ENCODE measurements at places on chromosomes 4 and X. TPM values are rescaled to one million over a fixed set of nuclear protein-coding genes. Genes with fewer than 3 reads are reported as not detected.
A peak's percentile ranks its signal among the peaks of the same experiment; 100 is the strongest.

GRCh38 chr4:110480746-110481271, 4.9 kb downstream of the ENPEP start:
- no peak for DNase-seq

GRCh38 chrX:47877327-47877726, 40.6 kb downstream of the ZNF81 start:
- DNase-seq = no peak

Gene ADAM29
- total RNA-seq = not detected

Gene TCP11X2
- not detected for total RNA-seq

GRCh38 chr4:151325111-151325948, at the start of gene SH3D19:
TSS of gene SH3D19 (minus strand) at chr4:151325605. CDS start at chr4:151325352, 253 bp downstream.
- peak; percentile 6 for DNase-seq

GRCh38 chr4:109698656-109699055, 4.6 kb downstream of the CASP6 start:
- DNase-seq = no peak

Gene MMRN1
- total RNA-seq = not detected

- no peak for DNase-seq
Measured at GRCh38 chr4:41320278-41320677, 63.5 kb downstream of the UCHL1 start.

DNA sequence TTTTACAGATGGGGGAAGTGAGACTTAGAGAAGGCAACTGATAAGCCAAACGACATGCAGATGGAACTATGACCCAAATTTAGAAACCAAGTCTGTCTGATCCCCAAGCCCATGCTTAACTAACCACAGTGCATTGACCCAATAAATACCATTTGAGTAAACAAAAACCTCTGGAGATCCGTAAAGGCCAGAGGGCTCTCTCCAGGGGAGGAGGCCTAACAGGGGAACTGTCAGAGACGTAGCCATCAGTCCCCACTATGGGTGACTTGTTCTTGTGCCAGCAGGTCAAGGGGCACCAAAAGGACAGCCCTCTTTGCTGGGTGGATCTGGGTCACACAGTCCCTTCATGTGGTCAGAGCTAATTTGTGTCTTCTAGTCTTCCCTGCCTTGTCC, 420.2 kb downstream of the BCOR start:
- DNase-seq = no peak

DNA sequence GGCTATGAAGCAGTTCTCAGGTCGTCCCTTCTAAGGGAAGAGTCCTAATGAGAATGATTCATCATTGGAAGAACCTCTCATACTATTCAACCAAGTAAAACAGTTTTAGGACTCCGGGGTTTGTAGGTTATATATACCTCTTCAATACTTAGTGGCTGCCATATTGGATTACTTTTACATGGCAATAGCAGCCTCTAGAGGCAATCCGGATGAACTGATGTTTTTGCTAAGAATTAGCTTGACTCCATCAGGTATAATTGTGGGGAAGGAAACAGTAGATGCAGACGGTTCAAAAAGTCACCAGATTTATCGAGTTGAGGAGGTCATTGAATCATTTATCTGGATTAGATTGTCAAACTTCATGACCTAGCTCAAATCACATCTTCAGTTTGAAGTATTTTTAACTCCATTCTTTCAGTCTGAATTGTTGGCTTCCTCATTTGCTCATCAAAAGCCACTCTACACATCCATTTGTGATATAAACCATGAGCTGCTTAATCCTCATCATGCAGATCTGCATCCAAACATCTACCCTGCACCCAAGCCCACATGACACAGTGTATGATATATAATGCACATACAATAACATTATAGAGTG, 28.4 kb downstream of the GUCY1B1 start:
- peak; percentile 4 for DNase-seq

- no peak for DNase-seq
Measured at GRCh38 chr4:107243141-107243781, 207.1 kb upstream of the DKK2 start.

Gene SPANXD
- total RNA-seq = not detected

Gene LIMCH1
- total RNA-seq = not detected

DNA sequence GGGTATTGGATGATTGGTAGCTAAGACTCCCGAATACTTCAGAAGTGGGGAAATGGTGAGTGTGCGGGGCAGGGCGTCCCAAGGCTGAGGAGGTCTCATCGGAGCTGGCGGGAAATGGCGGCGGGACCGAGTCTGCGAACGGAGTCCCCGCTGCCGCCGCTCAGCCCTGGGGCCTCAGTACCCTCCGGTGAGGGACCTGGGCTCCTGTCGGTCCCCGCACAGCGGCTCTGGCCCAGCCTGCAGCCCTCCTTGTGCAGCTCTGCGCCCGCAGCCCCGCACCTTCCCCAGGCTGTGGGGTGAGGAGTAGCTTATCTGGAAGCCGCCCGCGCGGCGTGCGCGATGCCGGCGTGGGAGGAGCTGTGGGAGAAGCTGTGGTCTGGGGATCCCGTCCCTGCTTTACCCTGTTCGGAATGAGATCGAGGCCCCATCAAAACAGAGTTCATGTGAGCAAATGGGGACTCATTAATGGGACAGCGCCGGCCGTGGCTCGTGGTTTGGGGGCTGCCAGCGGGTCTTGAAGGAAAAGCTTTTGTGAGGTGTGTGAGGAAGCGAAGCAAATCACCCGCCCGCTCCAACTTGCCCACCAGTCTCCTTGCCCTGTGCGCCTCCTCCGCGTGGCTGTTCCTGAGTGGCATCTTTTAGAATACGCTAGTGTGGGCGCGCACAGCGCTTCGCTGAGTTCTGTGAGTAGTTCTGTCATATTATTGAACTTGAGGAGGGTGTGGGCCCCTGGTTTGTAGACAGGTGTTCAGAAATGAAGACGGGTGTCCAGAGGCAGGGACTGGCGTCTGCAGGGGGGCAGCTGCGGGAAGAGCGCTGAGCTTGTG, 531 bp downstream of the ZNF141 start:
- DNase-seq = peak; percentile 62

Gene CXCL13
- total RNA-seq = 0.28 TPM

DNA sequence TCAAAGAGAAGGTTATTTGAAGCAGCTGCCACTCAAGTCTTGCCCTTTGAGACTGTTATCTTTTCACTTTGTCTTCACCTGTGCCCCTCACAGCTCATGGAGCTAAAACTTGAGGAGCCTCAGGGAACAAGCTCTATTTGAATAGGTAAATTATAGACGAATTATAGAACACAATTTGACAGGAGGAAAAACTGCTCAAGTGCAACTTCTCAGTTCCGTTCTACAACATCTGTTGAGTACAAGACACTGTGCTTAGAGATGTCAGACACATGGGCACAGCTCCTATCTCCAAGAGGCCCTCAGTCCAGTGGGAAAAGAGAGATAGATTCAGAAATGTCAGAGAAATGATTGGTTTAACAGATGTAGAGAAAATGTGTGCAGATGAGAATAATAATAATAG, 5.1 kb downstream of the PPP1R2C start:
- no peak for DNase-seq

DNA sequence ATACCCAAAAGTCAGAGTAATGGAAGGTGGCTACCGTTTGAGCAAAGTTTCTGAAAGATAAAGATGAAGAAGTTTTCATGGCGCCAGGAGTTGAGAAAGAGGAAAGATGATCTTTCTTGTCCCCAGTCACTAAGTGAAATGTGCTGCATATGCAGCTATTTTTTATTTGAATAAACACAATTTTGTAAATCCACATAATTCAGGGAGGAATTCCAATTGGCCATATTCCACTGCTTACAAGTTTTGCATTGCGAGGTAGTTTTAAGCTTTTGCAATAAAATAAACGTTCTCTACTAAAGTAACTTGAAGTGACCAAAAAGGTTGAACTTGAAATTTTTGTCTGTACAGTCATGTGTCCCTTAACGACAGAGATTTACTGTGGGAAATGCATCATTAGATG, 139.3 kb upstream of the VCX2 start:
- no peak for DNase-seq

- no peak for DNase-seq
Measured at GRCh38 chrX:23904096-23904495, 3.6 kb downstream of the APOO start.

- no peak for DNase-seq
Measured at GRCh38 chrX:68396953-68397352, 36.3 kb downstream of the OPHN1 start.

Measured in activated T-cell treated with anti-CD3 and anti-CD28 coated beads, Interleukin-2, amount 50 U/mL, for 72 hours (primary cell).